GM23248 (cell line): ENCODE measurements at places on chromosomes 11 and 22. TPM values are rescaled to one million over a fixed set of nuclear protein-coding genes. Genes with fewer than 3 reads are reported as not detected.
A peak's percentile ranks its signal among the peaks of the same experiment; 100 is the strongest.

Gene CALCB
- not detected in 2 replicates for polyA plus RNA-seq

Gene DDTL
- polyA plus RNA-seq = 1.3 and 2.4 TPM in 2 replicates

DNA sequence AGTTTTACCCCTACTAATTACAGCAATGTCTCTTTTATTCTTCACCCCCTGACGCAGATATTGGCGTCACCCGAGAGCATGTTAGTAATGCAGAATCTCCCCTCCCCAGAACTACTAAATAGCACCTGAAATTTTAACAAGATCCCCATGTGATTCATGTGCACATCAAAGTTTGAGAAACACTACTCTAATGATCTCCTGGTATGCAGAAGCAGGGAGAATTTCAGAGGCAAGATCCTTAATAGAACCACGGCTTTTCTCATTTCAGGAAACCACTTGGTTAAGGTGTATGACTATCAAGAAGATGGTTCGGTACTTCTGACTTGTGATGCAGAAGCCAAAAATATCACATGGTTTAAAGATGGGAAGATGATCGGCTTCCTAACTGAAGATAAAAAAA lies 5.3 kb downstream of the CD3G start:
- no peak for DNase-seq

DNA sequence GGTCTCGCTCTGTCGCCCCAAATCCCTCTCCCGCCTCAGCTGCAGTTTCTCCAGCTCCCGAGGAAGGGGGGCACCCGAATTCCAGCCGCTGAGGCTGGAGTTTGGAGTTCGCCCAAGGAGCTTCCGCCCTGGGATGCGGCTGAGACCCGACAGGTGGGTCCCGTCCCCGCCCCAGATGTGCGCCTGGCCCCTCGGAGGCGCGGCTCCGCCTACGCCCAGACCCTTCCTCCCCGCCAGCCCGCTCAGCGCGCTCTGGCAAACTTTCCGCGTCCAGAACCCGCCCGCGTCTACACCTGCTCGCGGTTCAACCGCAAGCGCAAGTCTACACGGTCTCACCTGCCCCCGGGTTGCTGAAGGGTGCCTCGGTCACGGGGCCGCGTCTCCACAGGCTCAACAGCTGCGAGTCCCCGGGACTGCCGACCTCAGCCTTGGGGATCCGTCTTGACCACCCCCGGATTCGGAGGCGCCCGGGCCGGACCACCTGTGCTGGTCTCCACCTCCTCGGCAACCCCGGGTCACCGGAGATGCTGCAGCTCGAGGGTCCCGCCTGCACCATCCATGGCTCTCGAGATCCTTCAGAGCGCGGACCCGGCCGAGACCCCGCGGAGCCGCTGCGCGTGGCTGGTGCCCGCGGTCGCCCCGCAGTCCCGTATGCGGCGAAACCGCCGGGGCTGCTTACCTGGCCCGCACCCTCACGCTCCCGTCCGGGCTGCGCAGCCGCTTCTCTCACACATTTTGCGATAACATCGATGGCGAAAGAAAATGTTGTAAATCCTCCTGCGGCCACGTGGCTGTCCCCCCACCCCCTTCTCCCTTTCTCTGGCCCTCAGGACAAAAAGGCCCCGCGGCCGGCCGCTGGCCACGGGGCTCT lies 63.6 kb downstream of the NFAM1 start:
- DNase-seq = peak; percentile 9

Gene TEX54
- 0.44 TPM in 1 of 2 replicates, not detected in the other for polyA plus RNA-seq

DNA sequence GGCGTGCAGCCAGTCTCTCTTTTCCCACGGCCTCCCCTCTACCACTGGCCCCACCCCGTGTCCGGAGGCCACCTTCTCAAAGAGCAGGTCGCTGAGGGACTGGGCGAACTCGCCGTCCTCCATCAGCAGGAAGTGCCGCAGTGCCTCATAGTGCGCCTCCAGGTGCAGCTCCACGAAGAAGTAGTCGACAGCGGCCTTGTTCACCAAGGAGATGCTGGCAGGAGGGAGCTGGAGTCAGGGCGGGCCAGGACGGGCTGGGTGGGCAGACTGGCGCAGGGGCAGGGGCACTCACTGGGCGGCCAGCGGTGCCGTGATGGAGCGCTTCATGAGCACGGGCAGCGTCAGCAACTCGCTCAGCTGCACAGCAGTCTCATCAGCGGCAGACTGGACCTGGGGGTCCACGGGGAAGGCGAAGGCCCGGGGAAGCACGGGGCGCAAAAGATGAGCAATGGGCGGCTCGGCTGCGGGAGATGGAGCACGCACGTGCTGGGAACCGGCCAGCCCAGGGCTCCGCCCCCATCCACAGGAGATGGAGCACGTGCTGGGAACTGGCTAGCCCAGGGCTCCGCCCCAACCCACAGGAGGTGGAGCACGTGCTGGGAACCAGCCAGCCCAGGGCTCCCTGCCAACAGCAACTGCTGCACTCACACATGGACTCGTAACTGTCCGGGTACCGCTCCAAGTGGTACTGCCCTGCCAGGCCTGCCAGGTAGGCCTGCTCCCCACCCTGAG lies 18.4 kb downstream of the SELENOO start:
- peak; percentile 68 for DNase-seq

Gene ATL3
- polyA plus RNA-seq = 79.5 and 79.9 TPM in 2 replicates

GRCh38 chr11:116415095-116415494 lies 357.7 kb downstream of the BUD13 start:
- no peak for DNase-seq
